ENCODE measurements at places on chromosomes 1 and 21. TPM values are rescaled to one million over a fixed set of nuclear protein-coding genes. Genes with fewer than 3 reads are reported as not detected.

The THEMIS2 gene
- 89.6 TPM for total RNA-seq

- no peak for DNase-seq
- H3K4me3 ChIP-seq = no peak overlapping the region
- no peaks in the 10 kb centered on the region for H3K36me3 ChIP-seq
These were observed 21.6 kb upstream of the NID1 start for GRCh38 chr1:236086537-236086936.

DNA sequence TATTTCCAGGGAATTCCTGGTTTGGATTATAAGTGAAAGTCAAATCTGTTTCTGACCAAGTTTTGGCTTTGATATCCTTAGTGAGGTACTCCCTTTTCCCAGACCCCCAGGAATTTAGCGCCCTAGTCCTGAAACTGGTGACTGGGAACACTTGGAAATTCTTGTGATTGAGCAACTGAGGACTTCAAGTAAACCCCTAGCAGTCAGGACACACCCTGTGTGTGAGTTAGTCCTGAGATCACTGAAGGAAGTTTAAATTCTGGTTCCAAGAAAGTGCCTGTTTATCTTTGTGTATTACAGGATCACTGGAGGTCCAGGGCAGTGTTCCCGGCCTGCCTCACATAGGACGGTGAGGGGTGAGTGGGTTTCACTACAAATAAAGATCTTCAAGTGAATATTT lies 95.1 kb upstream of the F3 start:
- H3K4me1 ChIP-seq = no peaks in the 10 kb centered on the region
- no peak overlapping the region for H3K27ac ChIP-seq
- no peak for DNase-seq
- no peaks in the 10 kb centered on the region for H3K36me3 ChIP-seq

GRCh38 chr1:195550071-195550862 lies 1058.0 kb downstream of the KCNT2 start:
- DNase-seq = no peak
- H3K36me3 ChIP-seq = no peaks in the 10 kb centered on the region
- no peaks in the 10 kb centered on the region for H3K4me1 ChIP-seq
- H3K27ac ChIP-seq = no peak overlapping the region
- H3K27me3 ChIP-seq = no peaks in the 10 kb centered on the region

GRCh38 chr1:161274874-161275273 lies 16.3 kb downstream of the PCP4L1 start:
- no peak overlapping the region for H3K4me3 ChIP-seq
- no peak overlapping the region for H3K27ac ChIP-seq
- no peaks in the 10 kb centered on the region for H3K27me3 ChIP-seq
- no peaks in the 10 kb centered on the region for H3K36me3 ChIP-seq

DNA sequence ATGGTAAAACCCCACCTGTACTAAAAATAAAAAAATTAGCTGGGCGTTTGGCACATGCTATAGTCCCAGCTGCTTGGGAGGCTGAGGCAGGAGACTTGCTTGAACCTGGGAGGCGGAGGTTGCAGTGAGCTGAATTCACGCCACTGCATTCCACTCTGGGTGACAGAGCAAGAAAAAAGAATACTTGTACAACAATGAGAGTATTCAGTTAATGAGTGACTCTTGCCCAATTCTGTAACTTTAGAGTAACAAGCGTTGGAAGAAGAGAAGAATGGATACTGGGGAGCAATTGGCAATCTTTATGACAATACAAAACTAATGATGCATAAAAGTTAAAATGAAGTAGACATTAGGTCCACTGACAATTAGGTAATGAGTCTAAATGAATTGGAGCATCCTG lies 10.5 kb downstream of the ANXA9 start:
- peaks cover 4% of the 10 kb centered on the region for H3K4me1 ChIP-seq
- H3K4me3 ChIP-seq = no peak overlapping the region
- H3K27ac ChIP-seq = no peak overlapping the region
- no peak for DNase-seq

The RNF19B gene
- 34.3 TPM for total RNA-seq

DNA sequence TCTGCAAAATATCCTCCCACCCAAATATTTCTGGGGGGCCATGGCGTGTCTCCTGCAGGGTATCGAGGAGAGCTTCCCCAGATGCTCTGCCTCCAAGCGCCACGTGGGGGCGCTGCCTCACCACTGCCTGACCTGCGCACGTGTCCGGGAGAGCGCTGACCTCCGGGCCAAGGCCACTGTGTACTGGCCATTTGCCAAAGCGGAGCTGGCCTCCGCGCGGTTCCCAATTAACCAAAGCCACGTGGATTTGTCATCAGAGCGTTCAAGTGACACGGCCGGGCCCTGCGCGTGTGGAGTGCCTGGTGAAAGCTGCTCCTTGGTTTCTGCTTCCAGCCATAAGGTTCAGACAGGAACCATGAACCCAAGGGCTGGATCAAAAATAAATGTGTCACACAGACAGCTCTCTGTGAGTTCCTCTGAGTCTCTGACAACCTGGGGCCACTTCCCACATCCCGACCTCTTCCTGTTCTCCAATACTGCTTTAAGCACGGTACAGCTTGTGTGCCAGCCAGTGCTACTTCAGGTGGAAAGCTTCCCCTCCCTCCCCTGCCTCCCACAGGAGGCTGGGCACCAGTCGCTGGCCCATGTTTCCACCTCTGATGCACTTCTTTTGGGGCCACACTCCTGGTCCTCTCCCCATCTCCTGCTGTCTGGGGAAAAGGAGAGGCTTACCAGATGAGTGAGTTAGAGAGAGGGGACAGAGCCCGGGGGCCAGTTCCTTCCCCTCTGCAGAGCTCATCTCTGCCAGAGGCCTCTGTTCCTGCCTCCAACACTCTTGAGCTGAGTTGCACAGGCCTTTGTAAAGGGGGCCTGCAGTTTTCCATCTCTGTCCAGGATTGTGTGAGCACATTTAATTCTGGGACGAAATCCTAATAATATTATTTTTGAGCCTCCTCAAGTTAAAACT lies 26.1 kb downstream of the ZP4 start:
- no peaks in the 10 kb centered on the region for H3K27me3 ChIP-seq
- no peak overlapping the region for H3K27ac ChIP-seq
- no peak overlapping the region for H3K4me3 ChIP-seq
- DNase-seq = peak; percentile 85

The MPL gene
- 0.61 TPM for total RNA-seq

DNA sequence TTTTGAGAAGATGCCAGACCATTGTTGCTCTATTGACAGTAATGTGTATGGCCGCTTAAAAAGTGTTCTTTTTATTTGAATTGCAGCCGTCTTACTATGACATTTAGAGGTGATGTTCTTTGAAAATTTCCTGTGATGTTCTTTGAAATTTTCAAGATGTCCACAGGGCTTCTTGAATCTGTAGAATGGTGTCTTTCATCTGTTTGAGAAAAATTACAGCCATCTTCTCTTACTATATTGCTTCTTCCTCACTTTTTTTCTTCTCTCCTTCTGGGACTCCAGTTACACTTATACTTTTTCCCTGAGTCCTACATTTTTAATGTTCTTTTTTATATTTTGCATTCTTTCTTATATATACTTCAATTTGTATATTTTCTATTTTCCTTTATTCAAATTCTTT lies 57.4 kb downstream of the DIP2A start:
- no peaks in the 10 kb centered on the region for H3K27me3 ChIP-seq
- H3K4me3 ChIP-seq = no peak overlapping the region
- H3K36me3 ChIP-seq = peaks cover 24% of the 10 kb centered on the region
- H3K4me1 ChIP-seq = peaks cover 15% of the 10 kb centered on the region
- no peak overlapping the region for H3K27ac ChIP-seq

The GPR161 gene
- total RNA-seq = 14.5 TPM

GRCh38 chr1:111192074-111192473 lies 8.4 kb downstream of the DENND2D start:
- no peak for DNase-seq
- H3K36me3 ChIP-seq = peaks cover 54% of the 10 kb centered on the region
- no peak overlapping the region for H3K4me3 ChIP-seq
- peaks cover 62% of the 10 kb centered on the region for H3K4me1 ChIP-seq
- peak overlapping the region; percentile 80 for H3K27ac ChIP-seq

DNA sequence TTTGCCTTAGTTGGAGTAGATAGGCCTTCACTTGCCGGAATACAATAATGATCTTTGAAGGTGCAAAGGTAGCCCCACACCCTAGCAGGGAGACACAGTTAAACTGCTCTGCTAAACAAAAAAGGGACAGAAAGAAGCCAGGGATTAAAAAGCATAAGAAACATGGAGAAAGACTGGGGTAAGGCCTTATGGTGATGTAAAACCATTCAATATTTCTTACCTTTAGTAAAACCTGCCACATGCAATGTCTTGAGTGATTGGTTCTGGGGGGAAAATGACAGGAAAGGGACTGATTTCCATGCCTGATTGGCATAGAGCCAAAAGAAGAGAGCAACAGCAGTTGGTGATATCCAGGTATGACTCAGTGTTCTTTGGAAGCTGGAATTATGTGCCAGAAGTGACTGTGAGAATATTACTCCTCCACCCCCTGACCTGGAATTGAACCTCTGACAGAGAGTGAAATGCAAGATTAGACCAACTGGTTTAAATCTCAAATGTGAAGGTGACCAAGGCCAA lies 8.1 kb downstream of the DNASE2B start:
- H3K27me3 ChIP-seq = no peaks in the 10 kb centered on the region
- H3K27ac ChIP-seq = no peak overlapping the region
- no peaks in the 10 kb centered on the region for H3K36me3 ChIP-seq
- H3K4me3 ChIP-seq = no peak overlapping the region
- H3K4me1 ChIP-seq = peaks cover 9% of the 10 kb centered on the region

GRCh38 chr1:148290881-148291280 lies 138.8 kb upstream of the NBPF11 start:
- no peaks in the 10 kb centered on the region for H3K36me3 ChIP-seq
- no peaks in the 10 kb centered on the region for H3K4me1 ChIP-seq
- DNase-seq = no peak
- no peaks in the 10 kb centered on the region for H3K27me3 ChIP-seq

GRCh38 chr1:95504321-95504720 lies 270.3 kb downstream of the RWDD3 start:
- no peaks in the 10 kb centered on the region for H3K36me3 ChIP-seq
- DNase-seq = no peak
- no peak overlapping the region for H3K27ac ChIP-seq
- H3K27me3 ChIP-seq = no peaks in the 10 kb centered on the region
- H3K4me3 ChIP-seq = no peak overlapping the region
- no peaks in the 10 kb centered on the region for H3K4me1 ChIP-seq

The SDC3 gene
- 39.4 TPM for total RNA-seq

DNA sequence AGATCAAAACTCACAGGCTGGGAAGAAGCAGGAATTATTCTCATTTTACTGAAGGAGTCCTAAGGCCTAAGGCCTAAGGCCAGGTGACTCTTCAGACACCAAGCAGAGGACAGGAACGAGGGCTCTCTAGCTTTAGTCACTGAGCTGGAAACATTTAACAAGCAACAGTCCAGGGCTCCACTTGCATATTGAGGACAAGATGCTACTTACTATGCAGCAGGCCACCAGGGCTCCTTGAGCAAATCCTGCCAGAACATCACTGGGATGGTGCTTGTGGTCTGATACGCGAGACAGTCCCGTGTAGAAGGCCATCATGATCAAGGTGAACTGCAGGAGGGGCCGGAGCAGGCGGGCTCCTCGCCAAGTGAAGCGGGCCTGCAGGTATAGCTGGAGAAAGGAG lies 67.6 kb downstream of the PLPP3 start:
- no peak for DNase-seq

The OXCT2 gene
- total RNA-seq = 0.43 TPM

GRCh38 chr1:33286451-33287185 lies 30.3 kb downstream of the ZNF362 start:
- no peaks in the 10 kb centered on the region for H3K4me1 ChIP-seq
- peaks cover 55% of the 10 kb centered on the region for H3K36me3 ChIP-seq
- peak; percentile 19 for DNase-seq
- H3K4me3 ChIP-seq = no peak overlapping the region

The FAM72D gene
- 0.43 TPM for total RNA-seq

The OPN3 gene
- total RNA-seq = 40.8 TPM

The RHOU gene
- total RNA-seq = 21.0 TPM

DNA sequence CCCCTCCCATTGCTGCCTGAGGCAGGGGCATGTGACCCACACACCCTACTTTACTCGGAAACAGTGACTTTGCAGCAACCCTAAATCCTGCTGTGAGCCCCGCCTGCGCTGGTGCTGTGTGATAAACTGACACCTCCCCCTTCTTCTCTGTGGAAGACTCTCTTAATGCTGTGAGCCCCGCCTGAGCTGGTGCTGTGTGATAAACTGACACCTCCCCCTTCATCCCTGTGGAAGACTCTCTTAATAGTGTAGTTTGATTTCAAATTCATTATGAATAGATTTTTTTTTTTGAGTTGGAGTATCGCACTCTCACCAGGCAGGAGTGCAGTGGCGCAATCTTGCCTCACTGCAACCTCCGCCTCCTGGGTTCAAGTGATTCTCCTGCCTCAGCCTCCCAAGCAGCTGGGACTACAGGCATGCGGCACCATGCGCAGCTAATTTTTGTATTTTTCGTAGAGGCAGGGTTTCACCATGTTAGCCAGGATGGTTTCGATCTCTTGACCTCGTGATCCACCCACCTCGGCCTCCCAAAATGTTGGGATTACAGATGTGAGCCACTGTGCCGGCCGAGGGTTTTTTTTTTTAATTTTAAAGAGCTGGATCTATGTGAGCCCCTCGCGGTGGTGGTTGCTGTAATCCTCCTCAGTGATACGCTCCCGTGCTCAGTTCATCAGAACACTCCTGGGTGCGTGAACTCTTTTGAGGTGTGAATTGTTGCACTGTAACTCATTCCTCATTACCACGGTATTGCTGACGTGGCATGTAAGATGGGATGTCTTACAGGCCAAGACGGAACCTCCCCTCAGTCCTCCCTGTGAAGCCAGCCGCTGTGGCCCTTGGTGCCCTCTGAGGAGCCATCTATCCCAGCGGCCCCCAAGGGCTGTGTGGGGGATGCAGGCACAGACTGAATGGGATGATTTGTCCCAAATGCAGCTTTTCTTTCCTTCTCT lies 60.3 kb downstream of the GALNT2 start:
- no peak overlapping the region for H3K27ac ChIP-seq
- no peak overlapping the region for H3K4me3 ChIP-seq
- peaks cover 9% of the 10 kb centered on the region for H3K4me1 ChIP-seq
- no peaks in the 10 kb centered on the region for H3K36me3 ChIP-seq
- no peak for DNase-seq

- H3K27me3 ChIP-seq = no peaks in the 10 kb centered on the region
- no peak for DNase-seq
- H3K4me3 ChIP-seq = peak overlapping the region; percentile 85
- peak overlapping the region; percentile 97 for H3K27ac ChIP-seq
- H3K36me3 ChIP-seq = no peaks in the 10 kb centered on the region
These were observed 8.7 kb upstream of the TNFRSF14 start for GRCh38 chr1:2547210-2548067.

The ETS2 gene
- total RNA-seq = 195 TPM

The RNF207 gene
- 12.7 TPM for total RNA-seq

- H3K36me3 ChIP-seq = no peaks in the 10 kb centered on the region
- H3K27me3 ChIP-seq = no peaks in the 10 kb centered on the region
- peaks cover 15% of the 10 kb centered on the region for H3K4me1 ChIP-seq
- H3K4me3 ChIP-seq = no peak overlapping the region
- no peak for DNase-seq
These were observed 87.9 kb downstream of the VAV3 start for GRCh38 chr1:107877092-107877491.

All from upper lobe of right lung (tissue), 1 donor.